ENCODE measurements at places on chromosomes 4 and X.

- DNase-seq, result no peak
These were observed 10.1 kb upstream of the SH3TC1 start for GRCh38 chr4:8188743-8189550.

DNA sequence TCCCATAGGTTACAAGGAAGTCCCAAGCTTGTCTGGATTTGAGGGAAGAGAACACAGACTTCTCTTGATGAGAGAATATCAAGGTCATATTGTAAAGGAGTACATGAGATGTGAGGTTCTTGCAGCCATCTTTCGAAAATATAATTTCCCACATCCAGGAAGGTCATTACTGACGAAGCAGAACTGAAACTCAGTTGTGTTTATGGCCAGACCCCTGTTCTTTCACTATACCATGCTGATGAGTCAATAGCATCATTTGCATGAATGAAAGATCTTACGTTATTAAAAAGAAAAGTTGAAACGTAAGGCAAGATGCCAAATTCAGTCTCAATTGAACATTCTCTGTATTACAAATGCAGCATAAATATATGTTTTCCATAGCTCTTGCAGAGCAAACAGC lies 14.2 kb upstream of the CCDC149 start:
- DNase-seq, result no peak

DNA sequence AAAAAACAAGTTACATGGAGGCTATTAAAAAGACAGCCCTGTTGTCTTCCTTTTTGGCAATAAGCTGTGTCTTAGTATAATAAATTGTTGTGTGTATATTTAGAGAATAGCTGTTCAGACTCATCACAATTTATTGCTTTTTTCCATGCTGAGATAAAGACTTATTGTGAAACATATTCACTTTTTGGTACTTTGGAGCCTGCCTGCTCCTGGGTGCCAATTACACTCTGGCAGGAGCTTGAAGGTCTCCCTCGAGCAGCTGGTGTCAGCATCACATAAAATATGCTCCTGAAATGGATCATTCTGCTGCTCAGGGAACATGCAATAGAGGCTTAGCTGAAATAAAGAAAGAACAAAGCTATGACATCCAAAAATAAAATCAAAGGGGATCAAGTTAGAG lies 211.6 kb upstream of the DKK2 start:
- no peak for DNase-seq

- no peak for DNase-seq
These were observed 444 bp upstream of the ARHGAP6 start for GRCh38 chrX:11666164-11666563.

- DNase-seq, result no peak
These were observed 1601.7 kb upstream of the TENM3 start for GRCh38 chr4:180641495-180641894.

- DNase-seq, result no peak
These were observed 106.8 kb downstream of the ATG4A start for GRCh38 chrX:108198420-108198819.

DNA sequence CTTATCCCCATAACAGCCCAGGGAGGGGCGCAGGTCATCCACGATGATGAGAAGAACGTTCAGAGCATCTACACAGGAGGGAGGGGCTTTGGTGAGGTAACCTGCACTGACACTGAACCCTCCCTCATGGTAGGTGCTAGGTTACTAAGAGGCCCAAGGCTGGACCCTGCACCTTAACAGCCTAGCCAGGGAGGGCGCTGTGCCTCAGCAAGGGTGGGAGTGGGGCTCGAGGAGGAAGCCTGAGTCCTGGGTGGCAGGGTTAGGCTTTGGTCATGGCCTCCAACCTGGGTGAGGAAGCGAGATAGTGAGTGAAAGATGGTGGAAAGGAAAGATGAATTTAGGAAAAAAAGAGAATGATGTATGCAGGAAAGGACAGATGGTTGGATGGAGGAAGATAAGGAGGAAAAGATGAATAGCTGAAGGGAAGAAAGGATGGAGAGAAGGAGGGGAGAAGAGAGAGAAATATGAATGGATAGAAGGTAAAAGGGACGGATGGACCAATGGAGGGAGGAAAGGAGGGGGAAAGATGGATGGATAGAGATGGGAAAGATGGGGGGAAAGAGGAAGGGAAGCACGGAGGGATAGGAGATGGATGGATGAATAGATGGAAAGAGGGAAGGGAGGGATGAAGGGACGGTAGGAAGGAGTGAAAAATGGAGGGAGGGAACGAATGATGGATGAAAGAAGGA lies 736 bp downstream of the IDS start:
- DNase-seq, result peak; percentile 90

DNA sequence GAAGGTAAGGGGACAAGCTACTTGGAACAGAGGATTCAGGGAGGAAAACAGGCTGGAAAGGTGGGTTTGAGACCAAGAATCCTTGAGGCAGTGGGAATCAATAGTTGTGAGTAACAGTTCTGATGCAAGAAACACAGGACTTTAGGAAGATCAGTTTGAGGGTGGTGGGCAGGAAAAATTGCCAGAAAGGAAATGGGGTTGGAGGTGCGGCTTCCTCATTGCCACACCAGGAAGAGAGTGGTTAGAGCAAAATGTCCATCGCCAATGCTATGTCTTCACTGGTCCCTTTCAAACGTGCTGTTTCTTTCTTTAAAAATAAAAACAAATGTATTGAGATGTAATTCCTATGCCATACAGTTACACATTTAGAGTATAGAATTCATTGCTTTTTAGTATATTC lies 57.1 kb upstream of the NOCT start:
- no peak for DNase-seq

All from T-helper 2 cell (primary cell).